ENCODE measurements at places on chromosomes 16 and 17.

DNA sequence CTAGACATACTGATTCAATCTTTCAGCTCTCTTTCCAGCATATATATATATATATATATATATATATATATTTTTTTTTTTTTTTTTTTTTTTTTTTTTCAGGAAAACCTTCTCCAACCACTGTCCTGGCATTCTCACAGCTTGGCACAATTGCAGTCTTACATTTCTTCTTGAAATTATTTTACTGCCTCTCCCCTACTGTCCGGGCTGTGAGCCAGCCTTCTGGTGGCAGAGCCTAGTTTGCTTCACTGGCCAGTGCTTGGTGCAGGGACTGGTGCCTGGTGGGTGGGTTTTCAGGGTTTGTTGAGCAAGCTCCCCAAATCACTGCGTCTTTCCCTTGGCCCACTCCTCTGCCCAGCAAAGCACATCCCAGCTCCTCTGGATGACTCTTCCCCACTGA, 28.5 kb downstream of the PRSS54 start:
- DNase-seq, result no peak

- DNase-seq, result no peak
Measured at GRCh38 chr16:85569039-85569614, 44.0 kb upstream of the GSE1 start.

DNA sequence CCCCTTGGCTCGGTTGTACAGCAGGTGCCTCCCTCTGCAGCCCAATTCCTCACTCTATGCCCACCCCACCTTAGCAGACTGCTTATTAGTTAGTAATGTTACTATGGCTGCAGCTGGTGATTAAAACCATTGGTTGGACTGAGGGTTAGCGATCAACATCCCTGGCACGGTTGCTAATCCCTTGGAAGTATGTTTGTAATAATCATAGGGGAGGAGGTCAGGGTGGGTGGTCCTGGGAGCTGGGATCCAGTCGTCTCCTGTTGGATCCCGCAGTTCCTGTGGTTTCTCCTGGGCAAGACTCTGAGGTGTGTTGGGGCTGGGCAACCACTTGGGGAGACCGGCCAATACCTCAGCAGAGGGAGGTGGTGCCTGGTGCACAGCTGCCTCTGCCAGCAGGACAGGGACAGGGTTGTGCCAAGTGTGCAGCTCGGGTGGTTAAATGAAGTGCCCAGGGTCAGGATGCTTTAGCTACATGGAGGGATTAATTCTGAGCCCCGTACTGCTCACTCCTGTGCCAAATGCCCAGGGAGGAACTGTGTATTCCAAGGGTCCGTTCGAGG, 38.0 kb downstream of the FZD2 start:
- no peak for DNase-seq

DNA sequence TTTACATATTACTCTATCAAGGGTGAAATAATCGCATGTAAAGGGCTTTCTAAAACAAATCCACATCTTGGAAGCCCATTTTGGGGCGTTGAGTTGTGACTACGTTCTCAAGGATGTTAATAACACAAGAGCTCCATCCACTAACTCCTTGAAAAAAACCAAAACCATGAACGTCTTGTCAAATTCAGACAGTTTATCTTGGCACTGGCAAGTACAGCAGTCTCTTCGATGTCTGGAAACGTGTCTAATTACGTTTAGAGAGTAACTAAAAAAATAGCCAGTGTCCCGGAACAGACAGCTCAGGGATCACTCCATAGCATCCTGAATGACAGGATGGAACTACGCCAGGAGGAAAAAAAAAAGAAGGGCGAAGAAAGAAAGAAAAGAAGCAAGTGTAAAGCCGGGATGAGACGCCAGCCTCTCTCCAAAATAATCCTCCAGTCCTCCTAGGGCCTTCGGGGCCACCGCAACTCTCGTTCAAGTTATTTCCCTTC, 954 bp downstream of the MYO1D start:
- DNase-seq, result no peak

GRCh38 chr17:1590029-1590746, 27.6 kb upstream of the PITPNA start:
- no peak for DNase-seq

- peak; percentile 35 for DNase-seq
Measured at GRCh38 chr17:60390925-60391470, 935 bp downstream of the USP32 start.

DNA sequence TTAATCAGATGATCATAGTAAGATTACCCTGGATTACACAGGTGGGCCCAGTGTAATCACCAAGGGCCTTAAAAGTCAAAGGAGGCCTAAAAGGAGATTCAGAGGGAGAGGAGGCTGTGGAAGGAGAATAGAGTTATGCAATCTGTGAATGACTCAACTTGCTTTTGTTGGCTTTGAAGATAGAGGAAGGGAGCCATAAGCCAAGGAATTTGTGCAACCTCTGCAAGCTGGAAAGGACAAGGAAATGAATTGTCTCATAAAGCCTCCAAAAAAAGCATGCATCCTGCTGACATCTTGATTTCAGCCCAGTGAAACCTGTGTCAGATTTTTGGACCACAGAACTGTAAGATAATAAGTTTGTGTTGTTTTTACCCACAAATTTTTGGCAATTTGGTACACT, 109.6 kb downstream of the CNTNAP4 start:
- no peak for DNase-seq

DNA sequence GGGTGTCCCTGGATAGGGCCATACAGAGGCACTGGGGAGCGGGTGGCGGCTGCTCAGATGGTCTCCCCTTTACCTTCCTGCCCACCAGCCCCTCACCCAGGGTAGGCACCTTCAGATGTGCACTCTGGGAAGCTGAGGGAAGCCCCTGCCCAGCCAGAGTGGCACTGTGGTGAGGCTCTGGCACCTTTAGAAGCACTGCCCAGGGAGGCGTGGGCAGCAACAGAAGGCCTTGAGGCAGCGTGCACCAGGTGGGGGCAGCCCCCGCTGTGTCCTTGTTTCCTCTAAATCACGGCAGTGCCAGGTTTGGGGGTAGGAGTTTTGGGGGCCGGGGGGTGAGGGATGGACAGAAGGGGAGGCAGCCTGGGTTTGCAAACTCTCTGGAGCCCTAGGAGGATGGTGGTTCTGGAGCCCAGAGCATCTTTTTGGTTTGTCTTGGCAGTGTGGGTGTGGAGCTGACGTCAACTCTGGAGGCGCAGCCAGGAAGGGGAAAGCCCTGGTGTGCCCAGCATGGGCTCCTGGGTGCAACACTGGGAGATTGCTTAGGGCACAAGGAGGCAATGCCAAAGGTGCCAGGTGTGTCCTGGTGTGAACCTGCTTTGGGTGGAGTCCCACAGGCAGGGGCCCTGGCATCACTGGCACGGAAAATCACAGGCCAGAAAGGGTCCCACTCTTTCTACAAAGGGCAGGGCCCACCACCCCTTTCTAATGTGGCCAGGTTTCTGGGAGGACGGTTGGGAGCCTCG, 23.1 kb upstream of the CDC42EP4 start:
- DNase-seq, result no peak

- no peak for DNase-seq
Measured at GRCh38 chr16:81562174-81562849, 117.7 kb downstream of the CMIP start.

- no peak for DNase-seq
Measured at GRCh38 chr16:80230328-80231120, 310.3 kb upstream of the DYNLRB2 start.

DNA sequence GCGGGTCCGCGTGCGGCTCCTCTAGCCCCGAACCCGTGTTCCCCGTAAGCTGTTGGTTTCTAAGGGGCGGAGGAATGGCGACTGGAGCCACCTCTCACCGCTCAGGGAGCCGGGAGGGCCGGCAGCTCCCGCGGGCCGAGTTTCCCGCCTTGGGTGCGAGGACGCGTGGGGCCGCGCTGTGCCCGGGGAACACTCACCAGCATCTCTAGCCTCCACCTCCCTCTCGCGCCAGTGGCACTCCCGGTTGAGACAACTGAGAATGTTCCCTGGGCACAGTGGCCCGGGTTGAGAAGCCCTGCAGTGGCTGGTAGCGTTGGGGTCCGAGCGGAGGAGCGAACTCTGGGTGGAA, 560 bp downstream of the TELO2 start:
- DNase-seq, result peak; percentile 35

GRCh38 chr16:77853161-77853560, 64.8 kb downstream of the VAT1L start:
- no peak for DNase-seq

DNA sequence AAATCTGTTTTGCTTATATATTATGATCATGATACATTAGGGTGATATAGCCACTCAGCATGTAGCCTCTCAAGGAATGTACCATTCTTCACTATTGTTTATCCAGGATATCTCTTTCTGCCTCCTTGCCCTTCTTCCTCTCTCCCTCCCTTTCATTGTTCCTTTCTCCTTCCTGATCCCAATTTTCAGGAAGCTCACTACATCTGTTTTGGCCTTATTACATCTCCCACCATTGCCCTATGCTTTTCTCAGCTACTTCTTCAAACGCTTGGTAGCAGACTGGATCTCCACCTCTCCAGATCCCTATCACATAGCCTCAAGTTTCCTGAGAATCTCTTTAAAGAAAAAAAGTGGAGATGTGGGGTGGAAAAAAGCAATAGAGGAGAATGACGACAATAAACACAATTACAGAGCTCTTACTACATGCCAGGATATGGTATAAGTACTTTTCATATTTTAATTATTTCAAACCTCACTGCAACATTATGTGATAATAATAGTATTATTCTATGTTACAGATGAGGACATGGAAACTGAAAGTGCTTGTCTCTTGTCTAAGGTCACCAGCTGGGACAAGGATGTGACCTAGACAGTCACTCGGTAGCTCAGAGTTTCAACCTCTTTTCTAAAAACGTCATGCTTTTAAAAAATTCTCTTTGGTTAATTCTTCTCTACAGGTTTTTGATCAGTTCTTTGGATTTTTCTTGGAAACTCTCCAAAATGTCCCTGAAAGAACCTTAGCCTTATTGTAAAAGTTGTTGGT, 959.1 kb downstream of the CDH11 start:
- peak; percentile 75 for DNase-seq

DNA sequence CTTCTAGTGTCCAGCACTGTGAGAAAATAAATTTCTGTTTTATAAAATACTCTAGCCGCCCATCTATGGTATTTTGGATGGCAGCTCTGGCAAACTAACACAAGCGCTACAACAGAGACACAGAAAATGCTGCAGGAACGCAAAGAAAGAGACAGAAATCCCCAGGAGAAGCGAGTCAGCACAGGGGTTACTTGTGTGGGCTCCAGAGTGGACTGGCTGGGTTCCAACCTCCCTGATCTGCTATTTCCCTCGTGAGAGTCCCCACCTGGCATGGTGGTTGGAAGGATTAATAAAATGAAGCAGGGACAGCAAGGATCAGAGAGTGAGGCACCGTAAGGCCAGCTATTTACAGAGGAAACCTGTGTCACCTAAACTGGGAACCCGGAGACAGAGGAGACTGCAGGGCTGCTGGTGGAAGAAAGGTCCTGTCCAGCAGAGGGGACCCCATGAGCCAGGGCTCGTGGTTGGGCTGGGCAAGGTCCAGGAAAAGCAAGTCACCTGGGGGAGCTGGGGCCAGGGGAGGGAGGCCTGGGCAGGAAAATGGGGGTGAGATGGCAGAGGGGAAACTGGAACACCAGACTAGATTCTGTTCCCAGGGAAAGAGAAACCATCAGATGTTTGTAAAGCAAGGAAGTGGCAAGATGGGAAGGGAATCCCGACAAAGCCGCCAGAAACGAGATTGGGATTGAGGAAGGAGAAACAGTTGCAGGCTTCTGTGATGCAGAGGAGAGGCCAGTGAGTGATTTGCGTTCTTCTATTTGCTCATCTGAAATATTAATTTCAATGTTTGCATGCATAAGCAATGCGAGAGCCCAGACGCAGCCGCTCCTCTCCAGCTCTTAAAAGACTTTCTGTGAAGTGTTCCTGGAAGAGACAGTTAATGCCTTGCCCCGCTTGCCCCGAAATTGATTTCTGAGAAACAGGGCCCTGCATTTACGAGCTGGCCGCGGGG, 63.0 kb upstream of the TEKT3 start:
- DNase-seq, result no peak

DNA sequence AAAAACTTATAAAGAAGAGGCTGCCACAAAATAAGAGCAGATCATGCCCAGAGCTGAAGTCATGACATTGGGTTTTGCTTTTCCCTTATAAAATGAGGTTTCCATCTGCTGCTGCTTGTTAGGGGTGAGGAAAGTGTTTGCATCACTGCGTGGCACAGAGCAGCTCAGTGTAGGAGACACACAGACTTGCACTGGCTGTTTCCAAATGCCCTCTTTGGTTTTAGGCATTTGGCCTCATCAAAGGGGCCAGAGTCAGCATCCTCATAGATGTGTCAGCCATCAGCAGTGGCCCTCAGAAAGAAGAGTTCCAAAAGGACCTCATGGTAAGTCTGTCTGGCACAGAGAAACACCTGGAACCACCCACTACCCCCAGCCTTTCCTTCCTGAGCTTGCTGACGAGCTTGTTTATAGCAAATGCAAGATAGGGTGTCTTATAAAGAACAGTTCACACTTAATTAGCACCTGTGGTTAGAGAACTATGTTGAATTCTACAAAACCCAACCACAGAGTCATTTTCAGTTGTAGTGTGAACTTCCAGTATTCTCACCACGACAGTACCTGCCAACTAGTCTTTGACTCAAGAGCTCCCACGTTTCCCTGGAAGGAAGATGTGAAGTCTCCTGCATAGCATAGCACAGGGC, 17.0 kb downstream of the VWA3A start:
- no peak for DNase-seq

- no peak for DNase-seq
Measured at GRCh38 chr17:10775058-10775457, 28.8 kb downstream of the TMEM238L start.

DNA sequence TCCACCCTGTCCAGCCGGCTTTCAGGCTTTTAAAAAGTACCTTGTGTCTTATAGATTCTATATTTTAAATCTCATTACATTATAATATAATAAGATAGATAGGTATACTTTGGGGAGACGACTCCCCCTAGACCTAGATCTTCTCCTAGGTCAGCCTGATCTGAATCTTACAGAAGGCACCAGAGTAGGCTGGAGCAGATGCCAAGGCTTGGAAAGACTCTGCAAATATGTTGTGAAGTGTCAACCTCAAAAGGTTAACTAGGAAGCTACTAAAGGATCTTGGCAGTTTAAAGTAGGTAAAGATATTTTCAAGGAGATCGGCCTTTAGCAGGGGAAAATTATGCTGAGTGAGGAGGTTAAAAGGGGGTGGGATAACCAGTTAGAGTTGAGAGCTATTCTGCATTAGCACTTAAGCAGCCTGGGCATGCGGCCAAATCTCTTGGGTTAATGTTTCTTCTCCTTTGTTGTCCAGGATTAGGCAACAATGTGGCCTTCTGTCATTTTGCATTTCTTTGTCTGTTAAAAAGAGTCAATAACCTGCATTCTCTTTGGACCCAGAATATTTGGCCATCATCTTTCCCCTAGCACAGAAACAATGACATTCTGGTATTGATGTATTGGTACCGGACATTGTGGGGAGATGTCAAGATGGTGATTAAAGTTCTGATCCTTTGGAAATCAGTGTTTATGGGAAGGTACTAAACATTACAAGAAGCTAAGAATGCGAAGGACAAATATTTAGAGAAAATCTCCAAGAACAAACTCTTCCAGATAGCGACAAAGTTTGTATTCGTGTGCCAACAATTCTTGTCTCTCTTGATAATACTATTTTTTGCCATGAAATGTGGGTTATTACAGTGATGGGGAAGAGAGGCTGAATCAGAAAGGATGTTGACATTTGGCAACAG, 51.2 kb upstream of the DHX40 start:
- no peak for DNase-seq

GRCh38 chr17:82282239-82283207, 9.0 kb upstream of the CSNK1D start:
- no peak for DNase-seq
